ENCODE measurements at places on chromosomes 2 and 18. TPM values are rescaled to one million over a fixed set of nuclear protein-coding genes. Genes with fewer than 3 reads are reported as not detected.

PIEZO2 gene
- total RNA-seq: 0.34 TPM

RAB6C gene
- total RNA-seq: not detected

MALL gene
- total RNA-seq: 223 TPM

DNA sequence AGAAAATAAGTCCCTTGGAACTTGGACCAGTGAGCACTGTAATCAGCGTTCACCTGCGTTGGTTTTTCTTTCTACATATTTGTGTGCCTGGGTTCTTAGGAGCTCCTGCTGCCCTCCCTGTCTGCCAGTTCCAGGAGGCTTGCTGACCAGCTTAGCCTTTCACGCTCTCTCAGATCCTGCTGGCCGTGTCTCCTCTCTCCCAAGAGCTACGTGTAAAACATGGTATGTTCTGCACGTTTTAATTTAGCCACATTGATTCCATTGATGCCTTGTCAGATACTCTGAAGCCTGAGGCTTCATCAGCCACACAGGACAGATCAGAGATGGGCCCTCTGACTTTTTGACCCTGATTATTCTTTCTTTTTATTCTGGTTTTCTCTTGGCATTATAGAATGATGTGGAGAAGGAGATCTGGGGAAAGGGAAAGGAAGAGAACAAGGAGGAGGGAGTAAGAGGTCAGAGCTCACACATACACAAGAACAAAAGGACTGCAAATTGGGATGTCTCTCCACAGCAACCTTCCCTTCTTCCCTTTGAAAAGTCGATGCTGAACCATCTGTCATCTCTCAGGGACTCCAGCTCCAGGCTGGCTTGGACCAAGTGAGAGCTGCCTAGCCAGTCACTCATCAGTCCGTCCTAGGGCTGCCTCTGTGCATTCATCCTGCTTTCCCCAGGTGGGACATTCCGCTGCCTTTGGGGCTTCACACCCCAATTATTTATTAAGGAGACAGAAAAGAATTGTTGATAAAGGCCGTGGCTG is 152.8 kb downstream of the PIK3C3 start:
- no peaks in the 10 kb centered on the region for H3K27me3 ChIP-seq
- H3K27ac ChIP-seq: no peak overlapping the region
- H3K4me3 ChIP-seq: no peak overlapping the region
- no peak for DNase-seq

DNA sequence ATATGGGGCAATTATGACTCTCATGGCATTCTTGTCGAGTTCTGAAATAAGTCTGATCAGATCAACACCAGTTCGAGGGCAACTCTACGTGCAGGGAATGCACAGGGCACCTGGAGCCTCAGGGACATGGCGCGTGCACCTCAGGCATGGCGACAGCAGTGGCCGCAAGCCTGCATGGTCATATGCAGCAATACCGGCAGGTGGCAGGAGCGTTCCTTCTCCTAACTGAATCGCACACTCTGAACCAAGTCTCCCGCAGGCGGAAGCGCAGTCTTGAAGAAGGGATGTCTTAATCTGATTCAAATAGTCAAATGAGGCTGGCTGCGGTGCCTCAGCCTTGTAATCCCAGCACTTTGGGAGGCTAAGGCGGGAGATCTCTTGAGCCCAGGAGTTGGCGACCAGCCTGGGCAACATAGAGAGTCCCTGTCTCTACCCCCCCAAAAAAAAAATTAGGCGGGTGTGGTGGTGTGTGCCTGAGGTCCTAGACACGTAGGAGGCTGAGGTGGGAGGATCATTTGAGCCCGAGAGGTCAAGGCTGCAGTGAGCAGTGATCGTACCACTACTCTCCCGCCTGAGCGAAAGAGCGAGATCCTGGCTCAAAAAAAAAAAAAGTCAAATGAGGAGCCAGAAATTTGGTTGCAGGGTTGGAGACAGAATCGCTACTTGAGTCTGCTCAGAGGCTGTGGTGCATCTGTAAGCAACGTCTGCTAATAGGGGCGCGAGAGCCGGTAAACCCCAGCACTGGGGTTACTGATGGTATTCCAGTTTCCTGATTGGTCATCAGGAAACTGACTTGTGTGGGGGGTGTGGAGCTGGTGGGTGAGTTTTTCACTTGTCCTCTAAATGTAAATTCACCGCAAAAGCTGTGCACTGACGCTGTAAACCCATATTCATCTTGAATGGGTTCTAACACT is 28.8 kb downstream of the FHL2 start:
- no peak overlapping the region for H3K4me3 ChIP-seq
- peaks cover 49% of the 10 kb centered on the region for H3K36me3 ChIP-seq
- H3K27ac ChIP-seq: no peak overlapping the region
- H3K27me3 ChIP-seq: no peaks in the 10 kb centered on the region
- DNase-seq: peak; percentile 54
- no peaks in the 10 kb centered on the region for H3K4me1 ChIP-seq

DNA sequence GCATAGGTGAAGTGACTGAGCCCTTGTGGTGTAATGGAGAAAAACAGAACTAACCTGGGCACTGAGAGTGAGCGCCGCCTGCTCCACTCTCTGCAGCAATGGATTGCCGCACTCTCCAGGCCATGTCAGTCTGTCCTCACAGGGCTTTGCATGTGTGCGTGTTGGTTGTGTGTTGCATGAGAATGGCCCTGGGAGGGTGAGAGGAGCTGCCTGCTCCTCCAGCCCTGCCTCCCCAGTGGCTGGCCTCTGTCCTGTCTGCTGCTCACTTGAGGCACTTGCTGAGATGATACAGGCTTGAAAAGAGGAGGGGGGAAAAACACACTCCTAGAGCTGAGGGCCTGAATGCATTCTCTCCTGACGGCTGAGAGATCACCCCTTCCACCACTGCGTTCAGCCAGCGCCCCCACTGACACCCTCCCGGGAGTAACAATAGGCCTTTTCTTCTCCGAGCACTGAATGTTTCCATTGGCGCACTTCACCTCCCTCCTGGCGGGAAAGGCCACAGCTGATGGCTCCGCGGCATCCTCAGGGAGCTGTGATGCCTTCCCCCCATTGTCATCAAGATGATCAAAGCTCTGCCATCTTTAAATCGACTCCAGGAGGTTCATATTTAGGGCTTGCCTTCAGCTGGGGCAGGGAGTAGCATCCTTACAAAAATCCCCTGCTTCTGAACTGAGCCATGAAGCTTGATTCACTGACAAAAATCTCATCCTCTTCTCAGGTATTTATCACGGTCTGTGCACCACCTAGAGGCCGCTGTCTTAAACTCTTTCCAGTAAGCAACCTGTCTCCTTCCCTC is 49.9 kb upstream of the DAPL1 start:
- DNase-seq: peak; percentile 35
- H3K27me3 ChIP-seq: peaks cover 27% of the 10 kb centered on the region
- no peaks in the 10 kb centered on the region for H3K36me3 ChIP-seq
- no peak overlapping the region for H3K27ac ChIP-seq
- no peaks in the 10 kb centered on the region for H3K4me1 ChIP-seq
- no peak overlapping the region for H3K4me3 ChIP-seq

DNA sequence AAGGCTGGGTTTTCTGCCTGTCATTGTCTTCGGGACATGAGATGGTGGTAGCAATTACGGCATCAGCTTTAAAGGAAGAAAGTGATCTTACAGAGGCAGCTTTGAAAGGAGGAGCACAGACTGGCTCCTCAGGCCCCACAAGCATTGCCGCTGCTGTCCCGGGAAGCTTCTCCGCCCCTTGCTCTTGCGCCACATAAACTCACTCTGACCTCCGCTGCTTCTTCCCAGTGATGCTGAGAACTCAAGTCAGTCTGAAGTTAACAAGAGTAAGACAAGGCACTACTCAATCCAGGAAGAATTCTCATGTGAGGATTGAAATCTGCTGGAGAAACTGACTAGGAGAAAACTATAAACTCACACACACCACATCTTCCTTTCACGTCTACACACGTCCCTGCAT is 112.4 kb upstream of the RIOK3 start:
- H3K36me3 ChIP-seq: no peaks in the 10 kb centered on the region
- DNase-seq: no peak
- H3K4me1 ChIP-seq: no peaks in the 10 kb centered on the region
- no peaks in the 10 kb centered on the region for H3K27me3 ChIP-seq
- H3K4me3 ChIP-seq: no peak overlapping the region

Data from HCT116 (cell line).